ENCODE measurements at places on chromosomes 16 and 17. TPM values are rescaled to one million over a fixed set of nuclear protein-coding genes. Genes with fewer than 3 reads are reported as not detected.

Gene GDPD3
- total RNA-seq, result 12.1 TPM

Gene CBX2
- 0.27 TPM for total RNA-seq

Gene NPIPB2
- total RNA-seq, result 15.3 TPM

Gene HLF
- total RNA-seq, result 0.48 TPM

Gene ALOX15B
- not detected for total RNA-seq

Gene CCL23
- not detected for total RNA-seq

Gene PITPNM3
- 0.49 TPM for total RNA-seq

Gene SLC6A4
- not detected for total RNA-seq

Gene CBFA2T3
- total RNA-seq, result 0.13 TPM

Gene EPX
- not detected for total RNA-seq

Gene KRT15
- total RNA-seq, result not detected

Gene CCL2
- total RNA-seq, result 13.6 TPM

Gene SOX8
- total RNA-seq, result 5.3 TPM

Gene PIRT
- total RNA-seq, result not detected

Gene NPW
- not detected for total RNA-seq

Gene TMEM235
- total RNA-seq, result not detected

Gene CLEC18B
- 1.5 TPM for total RNA-seq

Gene ACSM5
- total RNA-seq, result not detected

Gene UNC119
- 91.4 TPM for total RNA-seq

Gene SLC5A10
- 0.17 TPM for total RNA-seq

All from naive thymus-derived CD4-positive, alpha-beta T cell (primary cell).